Naive thymus-derived CD4-positive, alpha-beta T cell (primary cell): ENCODE measurements at places on chromosomes 2 and 18. TPM values are rescaled to one million over a fixed set of nuclear protein-coding genes. Genes with fewer than 3 reads are reported as not detected.

SERPINB13 gene
- total RNA-seq: not detected

TANC1 gene
- 0.19 TPM for total RNA-seq

GALNT13 gene
- total RNA-seq: not detected

LIMS2 gene
- total RNA-seq: 11.0 TPM

POLE4 gene
- 37.8 TPM for total RNA-seq

APOB gene
- total RNA-seq: not detected

GRCh38 chr18:31329787-31330438 lies 12.0 kb downstream of the DSG1 start:
- no peak for DNase-seq

GRCh38 chr2:217636578-217636977 lies 366.2 kb downstream of the TNS1 start:
- no peak for DNase-seq

GRCh38 chr18:54233228-54233625 lies 8.8 kb upstream of the MBD2 start:
- no peak for DNase-seq

DNA sequence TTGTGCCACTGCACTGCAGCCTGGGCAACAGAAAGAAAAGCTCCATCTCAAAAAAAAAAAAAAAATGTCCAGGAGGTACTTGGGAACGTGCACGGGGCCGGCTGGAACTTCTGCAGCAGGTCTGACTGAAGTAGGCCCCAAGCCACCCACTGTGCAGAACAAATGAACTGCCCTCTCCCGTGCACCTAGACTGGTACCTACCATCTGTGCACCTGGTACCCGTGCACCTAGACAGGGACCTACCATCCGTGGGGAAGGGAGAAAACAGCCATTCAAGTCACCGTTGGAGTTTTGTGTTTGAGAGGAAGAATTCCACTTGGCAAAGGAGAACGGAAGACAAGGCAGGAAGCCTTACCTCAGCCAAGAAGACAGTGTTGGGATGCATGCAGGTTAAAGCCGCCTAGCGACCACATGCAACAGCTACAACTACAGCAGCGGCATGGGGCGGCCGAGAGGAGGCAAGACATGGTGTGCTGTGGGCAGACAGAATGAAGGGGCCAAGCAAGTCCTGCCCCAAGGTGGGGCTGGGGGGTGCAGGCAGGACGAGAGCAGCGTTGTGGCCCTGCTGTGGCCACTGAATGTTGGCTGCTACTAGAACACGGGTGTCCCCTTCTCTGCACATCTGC lies 16.1 kb downstream of the ST3GAL5 start:
- no peak for DNase-seq

GRCh38 chr2:126836761-126837679 lies 61.7 kb upstream of the TEX51 start:
- DNase-seq: no peak

GRCh38 chr2:195563857-195564512 lies 93.0 kb upstream of the SLC39A10 start:
- DNase-seq: peak; percentile 34

DNA sequence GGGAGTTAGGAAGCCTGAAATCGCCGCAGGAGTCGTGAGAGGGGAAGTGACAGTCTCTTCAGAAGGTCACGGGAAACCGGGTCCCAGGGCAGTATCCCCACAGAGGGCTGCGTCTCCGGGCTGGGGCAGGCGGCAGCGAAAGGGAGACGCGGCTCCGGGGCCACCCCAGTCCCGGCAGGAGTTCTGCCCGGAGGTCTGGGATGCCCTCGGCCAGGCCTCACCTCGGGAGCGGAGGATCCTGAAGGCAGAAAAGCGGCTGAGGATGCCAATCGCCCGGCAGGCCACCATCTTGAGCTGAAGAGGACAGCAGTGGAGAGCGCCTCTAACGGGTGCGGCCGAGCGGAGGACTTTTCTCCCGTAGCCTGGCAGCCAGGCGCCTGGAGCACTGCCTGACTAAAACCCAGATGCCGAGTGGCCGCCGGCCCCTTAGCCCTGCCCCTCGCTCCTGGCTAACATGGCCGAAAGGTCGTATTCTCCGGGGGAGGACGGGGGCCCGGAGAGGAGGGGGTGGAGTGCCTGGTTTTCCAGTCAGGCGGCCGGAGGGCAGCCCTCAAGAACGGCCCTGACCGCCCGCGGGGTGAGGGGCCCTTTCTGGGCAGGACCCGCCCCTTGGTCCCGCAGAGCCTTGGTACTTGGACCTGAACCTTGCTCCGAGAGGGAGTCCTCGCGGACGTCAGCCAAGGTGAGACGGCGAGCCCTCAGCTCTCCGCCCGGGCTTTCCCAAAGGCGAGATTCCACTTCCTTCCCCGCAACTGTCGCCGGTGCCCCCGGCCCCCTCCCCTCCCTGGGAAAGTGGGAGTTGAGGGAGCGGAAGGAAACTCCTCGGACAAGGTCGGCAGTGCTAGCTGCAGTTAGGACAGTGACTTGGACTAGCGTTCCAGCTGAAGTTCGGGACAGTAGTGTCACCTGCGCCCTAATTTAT lies at the start of the genes HADHA and HADHB:
TSS of gene HADHA (minus strand) at position 324 of the 922 bp plus-strand sequence. CDS start at position 288, 36 bp downstream.
TSS of gene HADHB (plus strand) at position 631 of the 922 bp plus-strand sequence. CDS start 9,316 bp downstream, outside the sequence.
- DNase-seq: peak; percentile 89

- DNase-seq: no peak
Measured at GRCh38 chr18:28757466-28758008, 580.6 kb upstream of the CDH2 start.

DNA sequence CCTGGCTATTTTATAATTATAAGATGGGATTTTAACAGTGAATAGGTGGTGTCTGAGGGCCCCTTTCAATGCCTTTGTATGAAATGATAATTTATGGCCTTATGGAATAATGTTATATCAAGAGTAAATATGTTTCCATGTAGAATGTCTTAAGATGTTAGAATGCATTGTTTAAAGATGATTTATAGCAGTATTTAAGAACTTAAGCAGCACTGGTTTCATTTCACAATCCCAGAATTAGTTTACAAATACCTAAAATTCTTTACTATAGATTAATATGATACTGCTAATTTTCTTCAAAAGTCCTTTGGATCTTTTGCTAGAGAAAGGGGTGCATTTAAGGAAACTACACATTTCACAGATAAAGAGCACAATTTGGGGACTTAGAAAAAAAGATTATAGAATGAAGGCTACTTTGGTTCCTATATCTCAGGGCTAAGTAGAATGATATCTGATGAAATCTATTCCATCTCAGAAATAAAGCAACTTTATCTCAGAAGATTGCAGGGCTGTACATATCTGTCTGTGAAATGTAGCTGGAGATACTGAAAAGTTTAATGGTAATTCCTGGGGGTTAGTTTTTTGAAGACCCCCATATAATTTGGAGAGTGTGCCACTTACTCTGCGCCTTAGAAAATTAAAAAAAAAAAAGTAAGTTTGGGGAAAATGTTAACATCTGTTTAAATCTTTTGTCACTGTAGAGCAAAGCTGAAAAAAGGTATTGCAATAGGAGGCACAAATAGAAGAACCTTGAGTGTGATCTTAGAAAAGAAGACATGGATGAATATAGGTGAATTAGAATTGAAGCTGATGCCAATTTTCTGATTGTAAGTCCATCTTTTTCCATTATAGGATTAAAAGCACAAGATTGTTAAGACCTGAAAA lies 123.4 kb downstream of the GULP1 start:
- DNase-seq: no peak

- DNase-seq: no peak
Measured at GRCh38 chr2:31287654-31288053, 53.7 kb downstream of the EHD3 start.
